ENCODE measurements at places on chromosomes 7 and 10.

- DNase-seq: no peak
These were observed 16.2 kb upstream of the GIMAP8 start for GRCh38 chr7:150434240-150434639.

DNA sequence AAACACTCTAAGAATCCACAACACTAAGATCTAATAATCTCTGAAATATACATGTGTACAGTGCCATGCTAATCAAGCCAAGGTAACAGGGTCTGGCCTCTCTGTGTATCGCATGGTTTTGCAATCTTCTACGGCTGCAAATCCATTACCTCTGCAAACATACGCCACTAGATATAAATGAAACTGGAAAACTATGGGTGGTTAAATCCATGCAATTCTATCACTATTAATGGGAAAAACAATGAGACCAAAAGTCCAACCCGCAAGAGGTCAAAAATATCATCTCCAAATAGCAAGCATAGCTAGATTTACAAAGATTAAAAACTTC is 23.0 kb downstream of the SGCE start:
- DNase-seq: no peak

DNA sequence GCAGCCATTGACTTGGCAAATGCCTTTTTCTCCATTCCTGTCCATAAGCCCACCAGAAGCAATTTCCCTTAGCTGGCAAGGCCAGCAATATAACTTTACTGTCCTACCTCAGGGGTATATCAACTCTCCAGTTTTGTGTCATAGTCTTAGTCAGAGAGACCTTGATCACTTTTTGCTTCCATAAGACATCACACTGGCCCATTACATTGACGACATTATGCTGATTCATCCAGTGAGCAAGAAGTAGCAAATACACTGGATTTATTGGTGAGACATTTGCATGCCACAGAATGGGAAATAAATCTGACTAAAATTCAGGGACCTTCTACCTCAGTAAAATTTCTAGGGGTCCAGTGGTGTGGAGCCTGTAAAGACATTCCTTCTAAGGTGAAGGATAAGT is 649.7 kb upstream of the ANKRD30A start:
- no peak for DNase-seq

DNA sequence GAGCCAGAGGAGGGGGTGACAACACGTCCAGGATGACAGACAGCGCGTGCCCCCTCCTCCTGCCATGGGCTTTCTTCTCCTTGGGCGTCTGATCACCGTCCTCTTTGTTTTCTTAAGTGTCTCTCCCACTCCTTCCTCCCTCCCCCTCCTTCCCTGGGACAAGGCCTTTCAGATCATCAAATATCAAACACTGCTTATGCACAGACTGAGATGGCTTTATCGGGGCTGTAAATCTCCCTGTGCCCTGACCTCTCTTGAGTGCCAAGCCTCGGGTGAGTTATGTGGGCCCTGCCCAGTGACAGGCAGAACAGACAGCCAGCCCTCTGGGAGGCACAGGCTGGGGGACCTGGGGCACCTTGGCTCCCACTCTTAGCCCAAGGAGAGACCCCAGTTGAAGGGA is 116.4 kb downstream of the C10orf105 start:
- DNase-seq: no peak

DNA sequence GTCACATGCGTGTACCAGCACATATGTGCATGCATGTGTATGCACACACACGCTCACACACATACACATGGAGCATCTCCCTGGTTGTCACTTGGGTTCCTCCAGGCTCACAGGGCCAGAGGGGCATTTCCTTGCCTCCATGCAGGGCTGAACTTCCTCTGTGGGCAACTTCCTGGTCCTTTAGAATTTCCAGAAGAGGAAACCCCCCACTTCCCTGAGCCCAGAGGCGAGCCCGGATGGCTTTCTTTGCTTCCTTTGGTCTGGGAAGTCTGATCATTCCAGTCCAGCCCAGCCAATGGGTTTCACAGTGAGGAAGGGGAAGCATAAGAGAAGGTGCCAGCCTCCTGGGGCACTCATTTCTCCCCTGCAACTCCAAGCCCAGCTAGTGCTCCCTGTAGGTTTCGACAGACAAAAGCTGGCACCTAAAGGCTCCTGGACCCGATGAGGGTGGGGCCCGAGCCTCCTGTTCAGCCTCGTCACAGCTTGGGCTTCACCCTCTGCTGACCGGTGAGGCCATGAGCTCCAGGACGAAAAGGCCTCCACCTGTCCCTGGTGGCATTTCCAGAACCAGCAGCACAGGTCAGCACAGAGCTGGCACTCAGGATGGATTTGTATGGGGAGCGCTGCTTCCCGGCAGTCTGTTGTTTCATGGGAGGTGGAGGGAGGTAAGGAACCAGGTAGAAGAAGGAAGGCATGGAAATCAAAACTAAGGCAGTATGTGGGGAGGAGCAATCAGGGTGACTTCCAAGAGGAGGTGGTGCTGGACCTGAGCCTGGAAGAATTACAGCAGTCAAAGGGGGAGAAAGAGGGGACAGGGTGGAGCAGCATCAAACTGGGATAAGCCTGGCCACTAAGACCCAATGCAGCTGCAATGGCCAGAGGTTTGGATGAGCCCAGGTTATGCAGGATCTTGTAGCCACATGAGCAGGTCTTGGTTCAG is 23.7 kb downstream of the BTBD16 start:
- no peak for DNase-seq

- no peak for DNase-seq
These were observed 449.1 kb downstream of the SUGCT start for GRCh38 chr7:40583667-40584444.

DNA sequence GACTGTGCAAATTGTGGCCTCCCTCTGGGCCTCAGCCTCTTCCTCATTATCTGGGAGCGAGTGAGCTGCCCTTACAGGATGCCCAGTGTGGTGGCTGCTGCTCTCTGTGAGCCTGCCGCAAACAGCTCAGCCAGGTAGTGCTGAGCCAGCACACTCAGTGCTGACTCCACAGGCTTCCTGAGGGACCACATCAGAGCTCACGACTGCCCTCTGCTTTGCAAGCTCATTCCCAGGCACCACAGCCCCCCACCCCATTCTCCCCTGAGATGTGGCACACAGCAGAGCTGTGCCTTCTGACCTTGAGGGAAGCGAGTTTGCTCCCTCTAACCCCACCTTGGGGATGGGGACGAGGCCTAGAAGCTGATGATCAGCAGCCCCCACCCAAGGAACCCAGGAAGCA is 230.5 kb upstream of the PPP2R2D start:
- no peak for DNase-seq
